NCI-H524 (cell line): ENCODE measurements at places on chromosomes 1 and 21.
A peak's percentile ranks its signal among the peaks of the same experiment; 100 is the strongest.

- DNase-seq = no peak
Measured at GRCh38 chr1:173364827-173365226, 112.3 kb upstream of the PRDX6 start.

DNA sequence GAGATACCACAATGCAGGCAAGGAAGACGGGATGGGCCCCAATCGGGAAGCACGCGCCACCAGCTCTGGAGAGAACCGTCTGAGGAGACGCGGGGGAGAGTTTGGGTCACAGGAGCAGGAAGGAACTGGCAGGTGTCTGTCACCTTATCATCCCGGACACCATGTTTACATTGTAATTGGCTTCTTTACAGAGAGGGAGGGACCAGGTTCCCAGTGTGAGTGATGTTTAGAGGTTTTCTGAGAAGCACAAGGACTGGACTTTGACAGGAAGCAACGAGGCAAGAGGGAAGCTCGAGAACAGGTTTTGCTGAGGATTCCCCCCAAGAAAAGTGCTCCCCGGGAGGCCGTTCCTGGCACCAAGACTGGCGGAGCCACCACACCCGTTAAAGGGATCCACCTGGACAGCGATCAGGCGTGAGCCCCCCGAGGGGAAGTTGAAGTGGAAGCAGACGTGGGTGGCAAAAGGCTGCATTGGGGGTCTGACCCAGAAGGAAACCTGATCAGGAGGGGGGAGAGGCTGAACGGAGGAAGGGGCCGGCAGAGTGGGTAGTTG lies 957 bp downstream of the EPS15 start:
- peak; percentile 13 for DNase-seq

DNA sequence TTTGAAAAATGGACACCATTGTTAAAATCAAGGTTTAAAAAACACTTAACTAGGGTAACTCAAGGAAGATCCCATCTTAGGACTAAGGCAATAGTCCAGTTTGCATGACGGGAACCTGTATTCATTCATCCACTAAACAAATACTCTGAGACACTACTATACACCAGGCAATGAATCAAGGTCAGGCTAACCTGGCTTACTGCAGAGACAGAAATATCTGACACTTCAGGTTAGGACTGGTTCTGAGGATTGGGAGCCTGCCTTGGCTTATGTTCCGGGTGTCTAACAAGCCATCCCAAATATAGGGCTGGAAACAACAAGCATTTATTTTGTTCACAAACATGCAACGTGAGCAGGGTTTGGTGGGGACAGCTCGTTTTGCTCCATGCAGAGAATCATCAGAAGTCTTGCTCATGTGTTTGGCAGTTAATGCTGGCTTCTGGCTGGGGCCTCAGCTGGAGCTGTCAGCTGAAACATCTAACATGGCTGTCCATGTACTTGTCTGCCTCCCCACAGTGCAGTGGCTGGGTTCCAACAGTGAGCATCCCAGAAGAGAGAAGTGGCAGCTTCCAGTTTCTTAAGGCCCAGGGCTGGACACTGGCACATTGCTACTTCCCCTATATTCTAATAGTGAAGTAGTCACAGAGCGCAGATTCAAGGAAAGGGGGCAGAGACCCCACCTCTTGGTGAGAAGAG lies 37.0 kb upstream of the CAMK1G start:
- no peak for DNase-seq

DNA sequence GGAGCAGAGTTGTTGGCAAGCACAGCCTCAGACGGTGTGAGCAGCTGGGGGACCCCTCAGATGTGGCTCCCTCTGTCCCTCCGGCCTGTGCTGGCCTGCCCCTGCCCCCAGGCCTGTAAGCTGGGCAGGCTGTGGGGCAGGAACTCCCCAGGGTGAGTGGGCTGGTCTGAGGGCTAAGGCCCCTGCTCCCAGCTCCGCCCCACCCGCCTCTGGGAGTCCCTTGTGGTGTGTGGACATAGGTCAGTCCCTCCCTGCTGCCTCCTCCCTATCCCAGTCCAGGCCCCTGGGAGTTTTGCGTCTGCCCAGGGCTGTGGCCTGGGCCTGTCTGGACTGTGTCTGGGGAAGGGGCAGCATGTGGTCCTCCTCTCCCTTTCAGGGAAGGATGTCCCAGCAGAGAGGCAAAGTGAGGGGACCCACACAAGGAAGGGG lies 3.6 kb upstream of the VWA1 start:
- DNase-seq = peak; percentile 30

DNA sequence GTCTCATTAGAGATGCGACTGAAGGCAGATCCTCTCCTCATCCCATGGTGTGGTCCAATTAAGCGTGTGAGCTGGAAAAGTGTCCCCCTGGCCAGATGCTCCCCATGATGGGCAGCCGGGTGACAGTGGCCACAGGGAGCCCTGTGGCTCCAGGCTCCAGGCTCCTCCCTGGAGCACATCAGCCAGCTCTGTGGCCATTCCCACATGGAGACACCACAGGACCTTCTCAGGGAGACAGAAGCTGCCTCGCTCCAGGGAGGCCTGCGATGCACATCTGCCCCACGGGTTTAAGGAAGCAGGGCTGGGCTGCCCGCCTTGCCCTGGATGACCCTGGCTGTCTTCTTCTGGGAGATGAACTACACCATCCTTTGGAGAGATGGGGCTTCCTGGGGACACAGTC lies 99.9 kb upstream of the TLR5 start:
- DNase-seq = no peak

DNA sequence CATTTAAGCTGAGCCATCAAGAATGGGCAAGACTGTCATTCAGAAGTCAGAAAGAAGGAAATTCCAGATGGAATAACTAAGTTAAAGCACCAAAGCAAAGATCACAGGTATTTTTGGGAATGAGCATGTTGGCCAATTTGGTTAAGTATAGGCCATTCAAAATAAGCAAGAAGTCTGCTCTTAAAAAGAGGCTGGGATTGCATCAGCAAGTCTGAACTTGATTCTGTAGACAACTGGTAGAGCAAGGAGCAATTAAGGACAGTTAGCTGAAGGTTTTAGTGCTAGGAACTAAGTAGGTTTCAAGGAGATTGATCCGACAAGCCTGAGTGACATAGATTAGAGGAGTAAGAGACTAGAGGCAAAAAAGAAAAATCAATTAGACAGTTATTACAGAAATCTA lies 8.4 kb downstream of the ANKRD45 start:
- DNase-seq = no peak

GRCh38 chr1:184113251-184113650 lies 61.7 kb downstream of the TSEN15 start:
- DNase-seq = no peak

- DNase-seq = no peak
Measured at GRCh38 chr1:188719735-188720134, 1757.9 kb downstream of the BRINP3 start.

DNA sequence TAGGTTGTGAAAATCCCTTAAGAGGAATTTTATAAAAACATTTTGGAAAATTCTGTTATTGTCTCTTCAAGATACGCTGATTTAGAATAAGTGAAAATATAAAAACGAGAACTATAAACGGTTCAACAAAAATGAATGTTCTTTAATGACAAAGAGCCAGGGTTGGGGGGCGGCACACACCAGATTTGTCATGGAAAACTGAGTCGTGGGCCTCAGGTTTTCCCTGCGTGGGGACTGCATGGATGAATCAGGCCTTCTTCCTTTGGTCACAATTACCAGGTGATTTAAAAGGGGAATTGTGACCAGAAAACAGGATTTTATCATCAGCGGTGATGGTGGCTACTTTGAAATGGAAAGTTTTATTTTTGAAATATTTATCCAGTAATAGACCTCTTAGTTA lies 8.6 kb downstream of the LHX4 start:
- no peak for DNase-seq

- DNase-seq = no peak
Measured at GRCh38 chr1:89781494-89782126, 39.2 kb upstream of the LRRC8D start.

DNA sequence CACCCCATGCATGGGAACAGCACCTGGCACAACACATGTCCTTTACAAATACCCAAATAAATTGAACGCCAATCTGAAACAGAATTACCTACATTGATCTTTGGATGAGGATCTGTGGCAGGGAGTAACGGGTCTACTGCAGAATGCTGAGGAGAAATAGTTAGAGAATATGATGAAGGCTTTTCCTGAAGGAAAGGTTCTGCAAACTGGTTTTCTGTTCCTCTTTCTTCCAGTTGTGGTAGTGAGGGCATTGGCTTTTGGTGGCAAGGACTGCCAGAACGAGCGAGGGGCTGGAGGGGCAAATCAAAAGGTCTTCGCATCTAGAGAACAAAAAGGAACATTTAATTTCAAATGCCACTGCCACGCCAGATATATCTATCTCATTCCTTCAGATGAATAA lies 19.8 kb downstream of the CEP104 start:
- DNase-seq = no peak

DNA sequence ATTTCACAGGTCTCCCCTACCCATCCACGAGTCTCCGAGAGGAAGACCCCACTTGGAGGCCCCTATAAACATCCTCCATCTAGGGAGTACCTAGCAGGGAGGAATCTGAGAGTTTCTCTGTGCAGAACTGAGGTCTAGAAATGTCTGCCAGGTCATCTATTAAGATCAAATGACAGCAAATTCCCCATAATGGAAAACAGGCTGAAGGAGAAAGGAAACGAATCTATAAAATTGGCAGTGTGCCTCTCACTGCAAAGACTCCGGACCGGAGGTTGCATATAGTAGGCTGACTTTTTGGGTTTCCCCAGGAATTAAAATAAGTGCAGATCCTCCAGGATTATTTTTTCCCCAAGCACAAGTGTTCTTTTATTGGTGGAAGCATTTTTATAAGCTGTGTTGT lies 57.7 kb downstream of the NMNAT2 start:
- DNase-seq = no peak

GRCh38 chr1:172917972-172918371 lies 132.8 kb downstream of the TNFSF18 start:
- DNase-seq = no peak

DNA sequence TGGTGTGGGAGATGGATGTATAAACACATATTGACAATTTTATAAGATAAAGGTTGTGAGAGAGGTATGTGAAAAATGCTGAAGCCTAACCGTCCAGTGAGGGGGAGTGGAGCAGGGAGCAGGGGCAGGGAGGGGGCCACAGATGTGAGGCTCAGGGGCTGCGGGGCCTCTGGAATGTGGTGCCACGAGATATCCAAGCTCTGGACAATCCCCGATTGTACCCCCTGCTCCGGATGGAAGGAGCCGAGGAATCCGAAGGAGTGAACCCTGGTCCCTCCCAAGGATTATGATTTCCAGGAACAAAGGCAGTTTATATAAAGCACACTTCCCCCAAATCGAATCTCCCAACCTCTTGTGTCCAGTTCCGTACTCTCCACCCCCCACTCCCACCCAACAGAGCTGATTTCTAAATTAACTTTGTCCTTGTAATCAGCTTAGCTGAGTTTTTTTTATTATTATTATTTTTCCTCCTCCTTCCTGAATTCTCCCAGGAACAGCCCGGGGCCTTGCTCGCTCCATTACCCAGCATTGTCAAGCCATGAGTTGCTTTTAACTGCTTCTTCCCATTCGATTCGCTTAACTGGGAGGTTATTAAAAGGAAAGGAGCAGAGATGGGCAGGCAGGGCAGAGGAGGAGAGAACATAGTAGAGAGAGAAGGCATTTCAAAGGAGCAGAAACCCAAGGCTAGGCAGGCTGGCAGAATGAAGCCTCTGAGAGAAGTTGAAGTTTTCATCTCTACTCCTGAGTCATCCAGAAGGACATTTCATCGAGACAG lies 9.4 kb downstream of the KIRREL1 start:
- DNase-seq = no peak

GRCh38 chr21:43262427-43262826 lies 93.6 kb downstream of the CRYAA start:
- DNase-seq = no peak

DNA sequence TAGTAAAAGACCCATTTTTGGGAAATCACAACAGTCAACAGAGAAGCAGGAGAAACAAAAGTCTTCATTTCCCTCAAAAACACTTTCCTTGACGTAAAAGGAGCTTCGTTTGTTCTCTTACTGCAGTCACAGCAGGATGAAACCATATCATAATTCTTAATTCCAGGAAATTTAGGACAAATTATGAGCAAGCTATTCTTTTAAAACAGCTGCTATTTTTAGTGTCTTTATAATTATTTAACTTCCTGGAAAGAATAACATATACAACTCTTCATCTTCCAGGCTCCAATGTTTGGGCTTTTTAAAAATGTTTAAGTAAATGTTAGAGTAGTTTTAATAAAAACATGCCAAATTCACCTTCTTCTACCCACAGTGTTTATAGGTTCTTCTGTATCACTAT lies 563.5 kb downstream of the LTN1 start:
- DNase-seq = no peak

DNA sequence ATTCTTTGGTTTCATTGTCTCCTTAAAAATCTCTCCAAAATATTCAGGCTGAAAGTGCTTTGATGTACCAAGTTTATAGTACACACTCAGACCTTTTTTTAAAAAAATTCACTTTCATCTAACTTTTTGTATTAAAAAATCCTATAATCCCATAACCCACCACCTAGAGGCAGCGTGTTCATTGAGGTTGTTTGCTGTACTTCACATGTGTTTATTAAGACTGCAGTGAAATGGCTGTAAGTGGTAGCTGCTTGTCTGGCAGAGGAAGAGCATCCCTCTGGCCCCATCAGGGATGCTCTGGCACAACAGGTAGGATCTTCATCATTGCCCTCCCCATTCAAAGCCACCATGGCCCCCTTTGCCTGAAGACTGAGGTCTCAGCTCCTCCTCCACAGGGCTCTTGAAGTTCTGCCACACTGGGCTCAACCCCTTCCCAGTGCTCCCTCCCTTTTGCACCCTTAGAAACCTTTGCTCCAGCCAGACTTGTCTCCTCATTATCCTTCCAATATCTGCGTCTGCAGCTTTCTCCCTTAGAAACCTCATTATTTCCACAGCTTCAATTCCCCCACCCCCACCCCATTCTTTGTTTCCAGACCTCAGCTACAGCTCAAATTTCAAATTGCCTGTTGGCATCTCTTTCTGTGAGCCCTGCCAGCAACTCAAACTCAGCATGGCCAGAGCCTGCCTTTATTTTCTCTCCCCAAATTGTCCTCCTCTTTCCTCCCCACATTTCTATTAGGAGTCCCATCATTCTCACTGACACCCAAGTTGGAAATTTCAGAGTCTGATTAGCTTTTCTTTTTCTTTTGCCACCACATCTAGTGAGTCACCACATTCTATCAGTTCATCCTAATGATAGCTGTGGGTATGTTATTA lies 369.6 kb upstream of the USP24 start:
- DNase-seq = no peak

DNA sequence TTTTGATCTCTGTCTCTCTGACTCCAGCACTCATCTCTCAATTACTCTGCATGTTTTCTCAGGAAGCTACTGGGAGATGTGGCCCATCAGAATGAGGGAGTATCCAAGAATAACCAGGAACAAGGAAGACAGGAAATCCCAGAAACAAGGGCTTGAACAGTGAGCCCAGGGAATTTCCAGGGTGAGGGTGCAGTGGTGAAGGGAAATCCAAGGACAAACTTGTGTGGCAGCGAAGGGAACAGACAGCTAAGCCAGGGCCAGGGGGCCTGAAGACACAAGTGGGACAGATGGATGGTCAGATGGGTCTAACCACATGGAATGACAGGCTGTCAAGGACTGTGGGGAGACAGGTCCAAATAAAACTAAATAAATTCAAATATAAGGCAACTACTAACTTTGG lies 121.8 kb upstream of the ERRFI1 start:
- DNase-seq = no peak

- no peak for DNase-seq
Measured at GRCh38 chr21:29640080-29640508, 299.7 kb downstream of the GRIK1 start.

- DNase-seq = no peak
Measured at GRCh38 chr1:107600607-107601160, 364.3 kb downstream of the VAV3 start.

- DNase-seq = peak; percentile 90
Measured at GRCh38 chr1:10835822-10836421, 39.5 kb upstream of the CASZ1 start.
